DMS53 (cell line): ENCODE measurements at places on chromosomes 6 and 20.

DNA sequence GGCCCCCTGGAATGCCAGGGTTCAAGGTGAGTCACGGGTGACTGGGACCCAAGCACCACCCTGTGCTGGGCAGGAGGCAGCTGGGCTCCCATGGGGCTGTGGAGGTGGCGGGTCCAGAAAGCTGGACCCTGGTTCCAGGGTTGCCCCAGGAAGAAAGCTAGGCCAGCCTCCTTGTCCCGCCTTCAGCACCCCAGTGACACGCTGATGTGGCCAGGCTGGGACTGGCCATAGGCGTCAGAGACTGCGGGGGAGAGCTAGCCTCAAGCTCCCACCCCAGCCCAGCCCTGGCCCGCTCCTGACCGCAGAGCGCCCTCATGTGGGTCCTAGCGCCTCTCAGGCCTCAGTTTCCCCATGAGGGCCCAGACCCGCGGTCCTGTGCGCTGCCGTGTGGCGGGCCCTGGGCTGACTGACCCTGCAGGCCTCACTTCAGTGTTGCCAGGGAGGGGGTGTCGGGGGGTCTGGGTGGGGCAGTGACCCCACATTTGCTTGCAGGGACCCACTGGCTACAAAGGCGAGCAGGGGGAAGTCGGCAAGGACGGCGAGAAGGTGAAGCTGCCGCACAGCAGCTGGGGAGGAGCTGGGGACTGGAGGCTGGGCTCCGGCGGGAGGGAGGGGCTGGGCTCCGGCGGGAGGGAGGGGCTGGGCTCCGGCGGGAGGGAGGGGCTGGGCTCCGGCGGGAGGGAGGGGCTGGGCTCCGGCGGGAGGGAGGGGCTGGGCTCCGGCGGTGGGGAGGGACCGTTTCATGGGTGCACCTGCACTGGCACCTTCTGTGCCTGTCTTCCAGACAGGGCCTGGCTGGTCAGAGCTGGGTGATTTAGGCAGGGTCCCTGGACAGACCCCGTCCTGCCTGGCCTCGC is 7.9 kb downstream of the COL9A3 start:
- DNase-seq, result peak; percentile 79

- no peak for DNase-seq
Observed at GRCh38 chr20:43781215-43781614, 54.4 kb upstream of the GTSF1L start.

GRCh38 chr6:24431045-24431451 is 28.3 kb downstream of the MRS2 start:
- peak; percentile 79 for DNase-seq

- no peak for DNase-seq
Observed at GRCh38 chr6:79186564-79186963, 47.9 kb downstream of the HMGN3 start.

- peak; percentile 20 for DNase-seq
Observed at GRCh38 chr6:17865798-17866725, 121.4 kb downstream of the KIF13A start.

- peak; percentile 73 for DNase-seq
Observed at GRCh38 chr6:118551063-118552053, 3.3 kb downstream of the PLN start.

DNA sequence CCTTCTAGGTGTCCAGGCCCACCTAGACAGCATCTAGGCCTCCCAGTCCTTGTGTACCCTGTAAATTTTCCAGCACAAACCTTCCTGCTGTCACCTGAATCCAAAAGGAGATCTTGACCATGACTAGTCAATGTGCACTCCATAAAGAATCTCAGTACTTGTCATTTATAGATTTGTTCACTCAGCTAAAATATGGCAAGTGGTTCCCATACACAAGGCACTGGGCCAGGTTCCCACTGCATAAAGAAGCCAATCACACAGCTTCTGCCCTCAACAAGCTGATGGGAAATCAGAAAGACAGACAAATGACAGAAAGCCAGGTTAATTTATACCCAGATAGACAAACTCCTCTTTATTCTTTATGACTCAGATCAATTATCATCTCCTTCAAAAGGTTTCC is 526.8 kb downstream of the CD83 start:
- no peak for DNase-seq

DNA sequence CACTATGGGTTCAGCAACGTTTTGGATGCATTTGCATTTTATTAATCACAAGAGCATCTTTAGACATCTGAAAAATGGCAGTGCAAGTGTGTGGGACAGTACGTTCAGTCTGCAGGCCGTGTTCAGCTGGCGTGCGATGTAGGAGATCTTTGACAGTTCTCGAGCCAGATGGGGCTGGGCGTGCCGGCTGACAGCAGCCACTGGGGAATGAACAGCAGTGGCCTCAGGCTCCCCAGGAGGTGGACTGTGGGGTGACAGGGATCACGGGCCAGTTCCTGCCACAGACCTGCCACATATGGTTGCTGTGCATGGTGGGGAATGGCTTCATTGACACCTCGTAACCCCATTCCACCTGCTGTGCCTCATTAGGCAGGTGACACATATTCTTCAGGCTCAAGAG is 16.4 kb upstream of the MLN start:
- DNase-seq, result no peak

DNA sequence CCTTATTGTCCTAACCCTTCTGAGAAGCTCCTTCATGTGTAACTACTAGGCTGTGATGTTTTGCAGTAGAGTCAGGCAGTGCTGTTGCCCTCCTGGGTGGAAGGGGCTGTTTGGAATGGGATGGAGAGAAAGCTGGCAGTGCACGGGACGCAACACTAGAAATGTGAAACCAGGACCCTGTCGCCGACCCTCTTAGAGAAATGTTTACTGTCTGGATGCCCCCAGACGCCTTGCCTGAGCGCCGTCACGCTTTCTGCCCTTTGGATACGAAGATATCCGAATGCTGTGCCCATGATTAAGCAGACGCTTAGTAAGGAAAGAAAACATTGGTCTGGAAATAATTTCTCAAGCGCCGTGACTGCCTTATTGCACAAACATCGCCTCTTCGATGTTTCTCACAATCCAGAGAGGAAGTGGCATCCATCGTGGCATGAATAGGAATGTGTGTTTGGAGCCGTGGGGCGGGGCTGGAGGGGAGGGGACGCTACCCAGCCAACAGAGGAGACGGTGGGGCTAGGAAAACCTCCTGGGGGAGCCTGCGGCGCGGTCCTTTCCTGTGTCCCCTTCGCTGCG is 661 bp upstream of the PPP1R14C start:
- no peak for DNase-seq

- DNase-seq, result no peak
Observed at GRCh38 chr20:17350321-17350720, 123.5 kb downstream of the PCSK2 start.

GRCh38 chr6:25472306-25472705 is 179.7 kb upstream of the SCGN start:
- DNase-seq, result peak; percentile 19

DNA sequence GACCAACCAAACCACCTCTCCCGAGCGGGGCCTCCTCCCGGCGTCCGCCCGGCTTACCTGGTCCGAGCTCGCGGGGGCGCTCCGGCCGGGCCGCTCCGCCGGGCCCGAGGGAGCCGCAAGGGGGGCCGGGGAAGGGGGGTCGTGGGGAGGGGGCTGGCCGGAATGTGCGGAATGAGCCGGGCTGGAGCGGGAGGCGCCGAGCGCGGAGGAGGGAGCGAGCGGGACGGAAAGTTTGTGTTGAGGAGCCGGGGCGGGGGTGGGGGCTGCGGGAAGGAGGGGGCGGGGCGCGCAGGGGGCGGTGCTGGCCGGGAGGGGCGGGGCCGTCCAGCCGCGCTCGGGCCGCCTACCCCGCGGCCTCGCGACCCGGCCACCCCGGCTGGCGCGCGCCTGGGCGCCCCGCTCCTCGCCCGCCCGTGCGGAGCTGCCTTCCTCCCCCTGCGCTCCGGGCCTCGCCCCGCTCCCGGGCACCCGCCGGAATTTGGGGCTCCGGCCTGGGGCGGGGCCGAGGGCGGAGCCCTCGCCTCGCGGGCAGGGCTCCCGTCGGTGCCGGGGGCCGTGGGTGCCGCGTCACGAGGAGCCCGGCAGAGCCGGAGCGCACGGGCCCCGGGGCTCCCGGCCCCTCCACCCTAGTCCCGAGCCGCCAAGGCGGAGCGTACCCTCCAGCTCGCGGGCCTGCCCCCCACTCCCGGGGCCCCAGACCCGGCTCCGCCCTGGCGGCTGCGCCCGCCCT is at the start of gene TEAD3:
Gene TEAD3 (minus strand): TSS at position 239 of the 730 bp plus-strand sequence.
- DNase-seq, result peak; percentile 72

- no peak for DNase-seq
Observed at GRCh38 chr20:49646528-49646927, 67.2 kb downstream of the B4GALT5 start.

DNA sequence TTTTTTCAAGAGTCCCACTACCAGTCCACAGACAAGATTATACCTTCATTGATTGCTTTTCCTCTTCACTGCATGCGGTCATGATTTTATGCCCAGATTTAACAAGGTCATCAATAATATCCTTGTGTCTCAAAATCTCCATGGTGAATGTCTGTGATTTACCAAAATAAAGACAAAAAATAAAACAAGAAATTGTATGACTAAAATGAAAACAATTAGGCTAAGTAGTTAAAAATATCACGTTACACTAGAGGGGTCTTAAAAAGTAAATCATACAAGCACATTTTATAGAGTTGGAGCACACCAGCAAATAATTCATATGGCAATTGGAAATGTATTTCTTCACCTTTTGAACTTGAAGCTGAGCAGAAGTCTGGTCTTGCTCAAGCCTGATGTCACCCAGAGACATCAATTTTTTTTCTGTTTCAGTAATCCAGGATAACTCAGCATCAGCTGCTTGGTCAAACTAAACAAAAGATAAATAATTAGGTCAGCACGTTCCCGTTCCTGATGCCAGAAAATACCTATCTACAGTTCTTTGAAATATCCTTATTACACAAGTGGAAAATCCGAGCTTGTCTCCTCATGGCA is 125.4 kb downstream of the DST start:
- DNase-seq, result no peak

DNA sequence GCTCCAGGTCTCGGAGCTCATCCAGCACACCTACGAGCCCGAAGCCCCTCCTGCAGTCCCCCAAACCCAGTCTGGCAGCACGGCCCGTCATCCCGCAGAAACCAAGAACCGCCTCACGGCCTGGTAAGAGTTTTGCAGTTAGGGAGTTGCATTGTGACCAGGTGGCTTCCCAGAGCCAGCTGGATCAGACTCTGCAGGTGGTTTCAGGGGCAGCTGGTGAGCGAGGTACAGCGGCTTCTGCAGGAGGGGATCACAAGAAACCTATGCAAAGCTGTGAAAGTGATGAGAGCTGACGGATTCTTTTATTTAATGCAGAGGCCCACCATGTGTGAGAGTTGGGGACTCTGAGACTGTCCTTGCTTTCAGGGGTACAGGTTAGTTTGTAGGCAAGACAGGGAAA is 45.9 kb upstream of the SCGN start:
- DNase-seq, result no peak

DNA sequence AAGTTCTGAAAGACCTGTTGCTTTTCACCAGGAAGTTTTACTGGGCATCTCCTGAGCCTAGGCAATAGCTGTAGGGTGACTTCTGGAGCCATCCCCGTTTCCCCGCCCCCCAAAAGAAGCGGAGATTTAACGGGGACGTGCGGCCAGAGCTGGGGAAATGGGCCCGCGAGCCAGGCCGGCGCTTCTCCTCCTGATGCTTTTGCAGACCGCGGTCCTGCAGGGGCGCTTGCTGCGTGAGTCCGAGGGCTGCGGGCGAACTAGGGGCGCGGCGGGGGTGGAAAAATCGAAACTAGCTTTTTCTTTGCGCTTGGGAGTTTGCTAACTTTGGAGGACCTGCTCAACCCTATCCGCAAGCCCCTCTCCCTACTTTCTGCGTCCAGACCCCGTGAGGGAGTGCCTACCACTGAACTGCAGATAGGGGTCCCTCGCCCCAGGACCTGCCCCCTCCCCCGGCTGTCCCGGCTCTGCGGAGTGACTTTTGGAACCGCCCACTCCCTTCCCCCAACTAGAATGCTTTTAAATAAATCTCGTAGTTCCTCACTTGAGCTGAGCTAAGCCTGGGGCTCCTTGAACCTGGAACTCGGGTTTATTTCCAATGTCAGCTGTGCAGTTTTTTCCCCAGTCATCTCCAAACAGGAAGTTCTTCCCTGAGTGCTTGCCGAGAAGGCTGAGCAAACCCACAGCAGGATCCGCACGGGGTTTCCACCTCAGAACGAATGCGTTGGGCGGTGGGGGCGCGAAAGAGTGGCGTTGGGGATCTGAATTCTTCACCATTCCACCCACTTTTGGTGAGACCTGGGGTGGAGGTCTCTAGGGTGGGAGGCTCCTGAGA is at the start of gene HFE:
Gene HFE (plus strand): TSS at position 146 of the 832 bp plus-strand sequence. CDS start 12 bp downstream, at position 158.
- DNase-seq, result peak; percentile 85

GRCh38 chr6:142871910-142872331 is 73.1 kb downstream of the HIVEP2 start:
- no peak for DNase-seq

- no peak for DNase-seq
Observed at GRCh38 chr6:169078399-169079145, 175.1 kb downstream of the THBS2 start.

DNA sequence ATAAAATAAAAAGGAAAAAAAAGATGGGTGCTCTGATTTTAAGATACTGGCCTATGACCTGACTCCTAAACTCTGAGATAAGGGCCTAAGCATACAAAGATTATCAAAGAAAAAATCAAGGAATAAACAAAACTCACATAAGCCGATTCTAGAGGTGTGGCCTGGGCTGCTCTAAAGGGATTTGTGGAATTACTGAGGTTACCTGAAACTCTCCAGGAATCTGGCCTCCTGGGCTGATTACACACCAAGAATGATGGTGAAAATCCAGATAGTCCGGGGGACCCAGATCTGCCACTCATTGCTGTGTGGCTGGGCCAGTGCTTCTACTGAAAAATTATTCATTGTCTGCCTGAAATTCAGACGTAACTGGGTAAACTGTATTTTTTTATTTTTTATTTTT is 122.7 kb upstream of the RNF24 start:
- no peak for DNase-seq

- no peak for DNase-seq
Observed at GRCh38 chr6:140636271-140636907, 1261.9 kb upstream of the CITED2 start.

DNA sequence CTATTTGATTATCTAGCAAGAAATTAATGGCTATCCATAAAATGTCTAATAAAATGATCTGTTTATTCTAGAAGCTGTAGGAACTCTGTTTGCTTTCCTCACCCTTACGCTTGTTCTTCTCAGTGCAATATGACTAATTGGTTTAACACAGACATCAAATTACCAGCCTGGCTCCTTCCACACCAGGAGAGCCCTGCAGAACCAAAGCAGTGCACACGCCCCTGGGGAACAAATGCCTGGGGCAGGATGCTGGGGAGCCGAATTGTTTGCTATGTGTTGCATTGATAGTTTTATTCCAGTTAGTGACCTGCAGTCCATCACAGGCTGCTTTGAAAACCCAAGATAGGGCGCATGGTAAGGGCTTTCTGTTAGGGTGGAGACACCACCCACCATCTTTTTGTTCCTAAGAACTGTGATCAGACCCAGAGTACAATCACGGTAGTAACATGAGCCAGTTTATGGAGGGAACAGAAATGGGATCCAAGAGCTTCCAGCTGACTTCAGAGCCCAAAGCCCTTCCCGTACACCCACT is 126.4 kb upstream of the CD93 start:
- no peak for DNase-seq

GRCh38 chr6:33712914-33713313 is 1.4 kb upstream of the UQCC2 start:
- DNase-seq, result no peak
